MCF 10A (cell line): ENCODE measurements at places on chromosomes 13 and 19. TPM values are rescaled to one million over a fixed set of nuclear protein-coding genes. Genes with fewer than 3 reads are reported as not detected.

Gene NCR1
- not detected in 2 replicates for total RNA-seq

- no peak for DNase-seq
Measured at GRCh38 chr19:6707658-6708018, 12.8 kb downstream of the C3 start.

Gene LACC1
- 11.7 and 14.1 TPM in 2 replicates for total RNA-seq

- DNase-seq, result no peak
Measured at GRCh38 chr13:99289674-99290337, 17.4 kb downstream of the GPR183 start.

GRCh38 chr19:18158467-18158866 is 5.5 kb downstream of the PIK3R2 start:
- DNase-seq, result no peak

Gene ZNF99
- total RNA-seq, result not detected in 2 replicates

DNA sequence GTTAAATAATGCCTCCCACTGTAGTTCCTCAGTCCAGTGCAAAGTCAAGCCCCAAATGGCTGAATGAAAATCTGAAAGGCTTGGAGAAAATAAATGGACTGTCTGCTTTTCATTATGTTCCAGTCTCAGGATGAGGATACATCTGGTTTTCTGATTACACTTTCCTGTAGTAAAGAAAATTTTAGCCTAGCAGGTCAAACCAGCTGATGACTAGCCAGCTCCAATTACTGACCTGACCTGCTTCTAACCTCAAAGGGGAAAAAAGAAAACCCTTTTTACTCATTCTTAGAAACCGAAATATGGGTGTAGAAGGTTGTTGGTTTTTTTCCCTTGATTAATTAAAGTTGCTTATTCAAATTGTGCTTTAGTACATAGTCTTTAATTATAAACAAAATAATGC is 418.4 kb downstream of the EFNB2 start:
- DNase-seq, result no peak

- no peak for DNase-seq
Measured at GRCh38 chr19:51251468-51251820, 564 bp downstream of the SIGLECL1 start.

- no peak for DNase-seq
Measured at GRCh38 chr19:10124429-10124828, 4.7 kb upstream of the EIF3G start.

Gene CEACAM16
- not detected in 2 replicates for total RNA-seq

GRCh38 chr19:31387717-31388301 is 38.6 kb upstream of the TSHZ3 start:
- DNase-seq, result no peak

Gene BRCA2
- 7.9 and 11.9 TPM in 2 replicates for total RNA-seq

Gene NLRP11
- not detected in 2 replicates for total RNA-seq

DNA sequence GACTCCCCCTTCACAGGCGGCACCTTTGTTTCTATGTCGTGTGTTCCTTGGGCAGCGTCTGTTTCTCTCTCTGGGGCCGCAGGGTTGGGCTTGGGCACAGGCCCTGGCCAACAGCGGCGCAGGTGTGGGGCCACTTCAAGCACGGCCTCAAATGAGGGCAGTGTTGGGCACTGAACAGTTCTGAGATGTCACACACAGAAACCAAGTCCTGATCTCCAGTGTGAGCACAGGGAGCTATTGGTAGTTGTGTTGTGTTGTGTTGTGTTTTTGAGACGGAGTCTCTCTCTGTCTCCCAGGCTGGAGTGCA is 42.7 kb downstream of the GATAD2A start:
- DNase-seq, result no peak

- no peak for DNase-seq
Measured at GRCh38 chr13:99246100-99246499, 12.1 kb downstream of the GPR18 start.

Gene SPHK2
- 16.3 and 18.2 TPM in 2 replicates for total RNA-seq

GRCh38 chr19:52369559-52370340 is at the start of gene ZNF880:
Gene ZNF880, plus strand, starts transcription at chr19:52369923. Its CDS starts 43 bp downstream, at chr19:52369966.
- peak; percentile 73 for DNase-seq

GRCh38 chr13:108426893-108427292 is 157.4 kb downstream of the TNFSF13B start:
- no peak for DNase-seq

DNA sequence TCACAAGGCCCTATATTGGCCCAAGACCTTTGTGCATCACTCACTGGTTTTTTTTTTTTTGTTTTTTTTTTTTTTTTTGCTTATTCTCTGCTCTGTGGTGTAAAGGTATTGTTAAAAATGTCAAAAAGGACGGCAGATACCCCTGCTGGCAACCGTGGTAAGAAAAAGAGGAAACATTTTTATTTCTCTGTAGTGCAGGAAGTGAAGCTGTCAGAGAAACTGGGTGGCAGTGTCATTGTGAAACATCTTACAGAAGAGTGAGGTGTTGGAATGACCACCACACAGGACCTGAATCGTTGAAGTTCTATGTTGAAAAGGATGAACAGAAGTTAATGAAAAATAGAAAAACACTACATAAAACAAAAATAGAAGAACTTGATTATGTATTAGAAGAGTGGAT is 346.4 kb downstream of the FGF9 start:
- DNase-seq, result no peak

DNA sequence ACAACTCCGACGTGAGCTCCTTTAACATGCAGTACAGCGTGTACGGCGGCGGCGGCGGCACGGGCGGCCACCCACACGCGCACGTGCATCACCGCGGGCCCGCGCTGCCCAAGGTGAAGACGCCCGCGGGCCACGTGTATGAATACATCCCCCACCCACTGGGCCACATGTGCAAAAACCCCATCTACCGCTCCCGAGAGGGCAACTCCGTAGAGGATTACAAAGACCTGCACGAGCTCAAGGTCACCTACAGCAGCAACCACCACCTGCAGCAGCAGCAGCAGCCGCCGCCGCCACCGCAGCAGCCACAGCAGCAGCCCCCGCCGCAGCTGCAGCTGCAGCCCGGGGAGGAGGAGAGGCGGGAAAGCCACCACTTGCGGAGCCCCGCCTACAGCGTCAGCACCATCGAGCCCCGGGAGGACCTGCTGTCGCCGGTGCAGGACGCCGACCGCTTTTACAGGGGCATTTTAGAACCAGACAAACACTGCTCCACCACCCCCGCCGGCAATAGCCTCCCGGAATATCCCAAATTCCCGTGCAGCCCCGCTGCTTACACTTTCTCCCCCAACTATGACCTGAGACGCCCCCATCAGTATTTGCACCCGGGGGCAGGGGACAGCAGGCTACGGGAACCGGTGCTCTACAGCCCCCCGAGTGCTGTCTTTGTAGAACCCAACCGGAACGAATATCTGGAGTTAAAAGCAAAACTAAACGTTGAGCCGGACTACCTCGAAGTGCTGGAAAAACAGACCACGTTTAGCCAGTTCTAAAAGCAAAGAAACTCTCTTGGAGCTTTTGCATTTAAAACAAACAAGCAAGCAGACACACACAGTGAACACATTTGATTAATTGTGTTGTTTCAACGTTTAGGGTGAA is 6.6 kb downstream of the SLITRK5 start:
- no peak for DNase-seq
